ENCODE measurements at places on chromosomes 6 and 20.

DNA sequence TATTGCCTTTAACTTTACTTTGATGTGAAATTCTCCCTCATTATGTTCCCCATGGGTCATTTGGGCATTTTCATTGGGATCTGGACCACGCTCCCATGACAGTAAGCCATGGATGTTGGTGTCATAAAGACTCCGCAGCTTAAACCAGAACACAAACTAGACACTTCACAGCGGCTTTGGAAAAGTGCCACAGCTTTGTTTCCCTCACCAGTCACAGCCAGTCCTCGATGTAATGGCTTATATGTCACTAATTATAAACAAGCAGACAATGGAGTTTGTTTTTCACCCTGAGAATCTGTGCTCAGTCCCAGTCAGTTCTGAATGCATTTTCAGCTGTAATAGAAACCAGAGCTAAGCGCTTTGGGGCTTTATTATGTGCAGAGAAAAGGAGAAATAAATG lies 23.2 kb upstream of the DAAM2 start:
- DNase-seq = no peak

DNA sequence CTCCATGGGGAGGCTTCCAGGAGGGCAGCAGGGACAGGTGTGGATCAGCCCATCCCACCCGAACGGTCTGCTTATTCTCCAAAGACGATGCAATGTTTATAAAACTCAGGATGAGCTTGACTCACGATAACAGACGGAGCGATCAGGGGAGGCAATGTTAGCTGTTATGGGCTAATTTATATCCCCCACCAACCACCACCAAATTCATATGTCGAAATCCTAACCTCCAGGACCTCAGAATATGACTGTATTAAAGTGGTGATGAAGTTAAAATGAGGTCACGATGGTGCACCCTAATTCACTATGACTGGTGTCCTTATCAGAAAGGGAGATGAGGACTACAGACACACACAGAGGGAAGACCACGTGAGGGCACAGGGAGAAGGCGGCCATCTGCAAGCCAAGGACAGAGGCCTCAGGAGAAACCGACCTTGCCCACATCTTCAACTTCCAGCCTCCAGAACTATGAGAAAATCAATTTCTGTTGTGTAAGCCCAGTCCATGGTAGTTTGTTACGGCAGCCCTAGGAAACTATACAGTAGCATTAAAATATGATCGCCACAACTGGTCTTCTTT lies 7.0 kb downstream of the ADTRP start:
- DNase-seq = no peak

DNA sequence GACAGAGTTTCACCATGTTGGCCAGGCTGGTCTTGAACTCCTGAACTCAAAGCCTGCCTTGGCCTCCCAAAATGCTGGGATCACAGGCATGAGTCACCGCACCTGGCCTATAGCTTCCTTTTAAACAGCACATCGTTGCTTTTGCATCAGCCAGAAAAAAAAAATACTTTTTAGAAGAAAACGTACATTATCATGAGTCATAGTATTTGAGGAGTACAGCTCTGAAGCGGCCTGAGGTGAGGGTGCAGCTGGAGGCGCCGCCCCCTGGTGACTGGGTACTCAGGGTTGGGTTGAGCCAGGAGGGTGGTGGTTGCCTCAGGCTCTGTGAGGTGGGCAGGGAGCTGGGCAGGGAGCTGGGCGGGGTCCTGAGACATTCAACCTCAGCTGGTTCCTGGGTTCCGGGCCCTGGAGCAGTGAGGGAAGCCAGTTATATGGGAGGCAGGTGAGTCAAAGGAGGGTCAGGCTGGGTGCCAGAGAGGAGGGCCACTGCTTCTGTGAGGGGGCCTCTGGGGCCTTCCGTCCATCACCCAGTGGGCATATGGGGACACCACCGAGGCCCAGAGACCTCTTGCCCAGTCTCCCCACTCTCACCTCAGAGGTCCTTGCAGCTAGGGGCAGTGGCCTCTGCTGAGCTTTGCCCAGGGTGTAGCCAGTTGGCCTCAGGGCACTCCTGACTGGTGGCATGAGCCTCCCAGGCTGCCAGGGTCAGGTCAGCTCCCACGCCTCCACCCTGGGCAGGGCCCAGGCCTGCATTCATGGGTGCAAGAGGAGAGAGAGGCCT lies 11.7 kb upstream of the ID1 start:
- peak; percentile 100 for DNase-seq

- DNase-seq = no peak
Observed at GRCh38 chr6:110517601-110518281, 41.3 kb upstream of the SLC22A16 start.

GRCh38 chr20:36872852-36873251 lies 3.1 kb upstream of the TLDC2 start:
- no peak for DNase-seq

- DNase-seq = peak; percentile 47
Observed at GRCh38 chr6:101393251-101393828, at the start of gene GRIK2. Gene GRIK2, plus strand, starts transcription at chr6:101393708.

GRCh38 chr20:46573234-46573633 lies 22.8 kb upstream of the OCSTAMP start:
- peak; percentile 55 for DNase-seq

DNA sequence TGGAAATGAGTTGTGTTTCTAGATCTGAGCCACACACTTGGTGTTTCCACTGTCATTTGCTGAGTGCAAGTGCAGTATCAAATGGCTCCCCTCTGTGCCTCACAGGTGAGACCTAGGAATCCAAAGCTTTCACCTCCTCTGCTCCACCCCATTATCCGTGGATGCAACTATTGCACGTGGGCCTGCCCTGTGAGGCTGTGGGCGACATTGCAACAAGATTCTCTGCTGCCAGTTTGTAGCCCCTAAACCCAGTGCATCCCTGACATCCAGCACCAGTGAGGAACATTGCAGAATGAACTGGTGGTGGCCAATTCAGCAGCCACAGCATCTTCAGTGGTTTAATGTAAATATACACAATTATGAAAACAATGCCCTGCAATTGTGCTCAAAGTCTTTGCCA lies 115.0 kb upstream of the FOXA2 start:
- no peak for DNase-seq

GRCh38 chr6:3848925-3849605 lies at the start of gene FAM50B:
Gene FAM50B, plus strand, starts transcription at chr6:3849373. Its CDS starts 439 bp downstream, at chr6:3849812.
- DNase-seq = peak; percentile 84

DNA sequence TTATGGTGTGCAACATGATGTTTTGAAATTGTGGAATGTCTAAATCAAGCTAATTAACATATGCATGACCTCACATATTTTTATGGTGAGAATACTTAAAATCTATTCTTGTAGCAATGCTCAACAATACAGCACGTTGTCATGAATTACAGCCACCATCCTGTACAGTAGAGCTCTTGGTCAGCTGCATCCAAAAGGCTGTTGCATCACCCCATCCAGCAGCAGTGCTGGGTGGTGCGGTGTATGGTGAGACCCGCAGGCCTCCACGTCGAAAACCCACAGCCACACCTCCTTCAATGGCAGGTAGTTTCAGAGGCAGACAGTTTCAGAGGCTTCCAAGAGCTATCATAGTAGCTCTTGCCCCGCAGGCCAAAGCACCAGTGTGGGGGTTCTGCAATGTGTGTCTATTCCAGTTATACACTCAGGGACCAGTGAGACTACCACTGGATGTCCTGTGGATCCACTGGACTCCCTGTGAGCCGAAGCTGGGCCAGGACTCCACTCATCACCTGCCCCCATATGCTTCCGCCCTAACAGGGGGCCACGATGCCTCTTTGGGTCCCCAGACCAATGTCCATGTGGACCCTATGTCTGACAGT lies 23.4 kb downstream of the PACSIN1 start:
- peak; percentile 29 for DNase-seq

DNA sequence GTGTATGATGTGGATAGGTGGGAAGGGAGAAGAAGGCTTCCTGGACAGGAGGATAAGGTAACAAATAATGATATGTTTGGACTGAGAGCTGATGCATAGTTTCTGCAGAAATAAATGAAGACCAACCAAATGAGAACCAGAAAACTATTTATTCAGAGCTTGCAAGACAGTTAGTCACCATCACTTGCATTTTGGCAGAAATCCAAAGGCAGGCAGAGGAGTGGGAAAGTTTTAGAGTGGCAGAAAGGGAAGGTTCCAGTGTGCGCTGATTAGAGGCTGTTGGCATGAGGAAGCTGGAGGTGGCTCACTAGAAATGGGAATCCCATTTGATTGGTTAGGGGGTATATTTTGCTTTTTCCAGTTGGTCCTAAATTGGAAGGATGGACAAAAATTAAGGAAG lies 13.0 kb upstream of the F13A1 start:
- no peak for DNase-seq

DNA sequence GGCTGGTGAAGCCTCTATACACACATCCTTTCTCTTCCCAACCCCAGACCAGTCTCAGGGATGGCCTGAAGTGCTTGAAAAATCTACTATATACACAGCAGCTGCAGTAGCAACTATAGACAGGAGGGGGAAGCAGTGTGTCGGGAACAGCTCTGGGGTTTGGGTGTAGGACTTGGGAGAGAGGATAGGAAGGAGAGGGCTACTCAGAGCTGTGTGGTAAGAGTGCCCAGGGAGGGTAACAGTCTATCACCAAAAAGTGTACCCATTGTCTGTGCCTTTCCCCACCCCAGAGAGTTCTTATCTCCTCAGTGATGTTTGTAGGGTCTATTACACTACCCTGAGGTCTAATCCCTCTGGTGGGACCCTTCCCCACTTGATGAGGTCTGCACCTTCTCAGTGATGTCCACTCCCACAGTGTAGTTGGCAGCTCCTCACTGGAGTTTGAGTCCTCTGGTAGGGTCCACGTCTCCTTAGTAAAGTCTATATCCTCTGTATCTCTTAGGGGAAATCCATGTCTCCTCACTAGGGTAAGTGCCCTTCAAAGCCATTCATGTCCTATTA lies 1.5 kb upstream of the GGT7 start:
- peak; percentile 90 for DNase-seq

GRCh38 chr6:3382326-3383279 lies 74.2 kb downstream of the SLC22A23 start:
- DNase-seq = no peak

- DNase-seq = peak; percentile 37
Observed at GRCh38 chr20:433300-433975, 25.3 kb downstream of the RBCK1 start.

DNA sequence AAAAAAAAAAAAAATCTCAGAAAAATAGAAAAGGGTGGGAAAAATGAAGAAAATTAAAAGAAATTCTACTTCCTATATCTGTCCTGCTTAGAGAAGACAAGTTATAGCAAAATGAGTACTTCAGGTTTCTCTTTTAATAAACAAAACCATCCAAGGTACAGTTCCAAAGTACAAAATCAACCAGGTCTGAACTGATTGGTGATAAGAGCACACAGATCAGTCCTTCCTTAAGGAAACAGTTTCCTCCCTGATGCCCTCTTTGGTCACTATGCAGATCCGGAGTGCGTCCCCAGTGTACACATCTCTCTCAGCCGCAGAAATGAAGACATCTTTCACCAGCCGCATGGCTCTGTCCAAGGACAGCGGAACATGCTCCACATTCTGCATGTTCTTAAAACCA lies 18.1 kb downstream of the PSMB1 start:
- DNase-seq = no peak

DNA sequence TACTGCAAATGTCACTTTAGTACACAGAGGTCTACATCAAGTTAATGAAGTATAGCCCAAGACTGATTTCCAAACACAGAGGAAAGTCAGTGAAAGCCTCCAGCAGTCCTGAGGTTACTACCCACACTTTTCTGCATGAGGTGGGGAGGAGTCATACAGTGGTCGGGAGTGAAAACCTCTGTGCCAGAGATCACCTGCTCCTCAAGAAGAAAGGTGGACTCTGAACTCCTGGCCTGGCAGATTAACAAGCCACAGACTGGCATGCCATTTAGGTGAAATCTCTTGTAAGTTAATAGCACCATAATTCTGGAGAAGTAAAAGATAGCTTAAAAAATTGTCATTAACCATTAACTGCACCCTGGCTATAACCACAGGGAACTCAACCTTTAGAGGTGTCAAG lies 125.0 kb upstream of the LAMP5 start:
- no peak for DNase-seq

- DNase-seq = no peak
Observed at GRCh38 chr6:8065519-8065911, 1.3 kb upstream of the BLOC1S5 start.

DNA sequence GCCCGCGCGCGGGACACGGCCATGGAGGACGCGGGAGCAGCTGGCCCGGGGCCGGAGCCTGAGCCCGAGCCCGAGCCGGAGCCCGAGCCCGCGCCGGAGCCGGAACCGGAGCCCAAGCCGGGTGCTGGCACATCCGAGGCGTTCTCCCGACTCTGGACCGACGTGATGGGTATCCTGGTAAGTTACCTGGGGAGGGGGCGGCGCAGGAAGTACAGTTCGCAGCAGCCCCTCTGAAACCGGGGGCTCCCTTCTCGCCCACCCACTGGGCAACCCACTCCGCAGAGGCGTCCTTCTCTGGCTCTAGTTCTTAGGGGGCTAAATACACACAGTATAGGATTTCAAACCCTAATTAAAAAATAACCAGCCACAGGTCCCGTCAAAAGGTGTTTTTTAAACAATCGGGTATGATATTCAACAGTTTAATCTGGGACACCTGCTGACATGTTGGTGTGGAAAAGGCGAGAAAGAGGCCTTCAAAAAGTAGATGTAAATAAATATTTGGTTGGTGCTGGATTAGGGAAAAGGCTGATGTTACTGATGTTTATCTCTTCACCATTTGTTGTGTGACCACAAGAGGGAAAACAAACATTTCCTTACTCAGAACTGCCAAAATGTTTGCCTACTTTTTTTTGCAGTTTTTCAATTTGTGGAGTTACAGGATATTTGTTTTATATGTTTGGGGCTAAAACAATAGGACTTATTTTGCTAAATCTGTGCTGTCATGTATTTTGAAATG lies 577 bp downstream of the SASH1 start:
- no peak for DNase-seq

DNA sequence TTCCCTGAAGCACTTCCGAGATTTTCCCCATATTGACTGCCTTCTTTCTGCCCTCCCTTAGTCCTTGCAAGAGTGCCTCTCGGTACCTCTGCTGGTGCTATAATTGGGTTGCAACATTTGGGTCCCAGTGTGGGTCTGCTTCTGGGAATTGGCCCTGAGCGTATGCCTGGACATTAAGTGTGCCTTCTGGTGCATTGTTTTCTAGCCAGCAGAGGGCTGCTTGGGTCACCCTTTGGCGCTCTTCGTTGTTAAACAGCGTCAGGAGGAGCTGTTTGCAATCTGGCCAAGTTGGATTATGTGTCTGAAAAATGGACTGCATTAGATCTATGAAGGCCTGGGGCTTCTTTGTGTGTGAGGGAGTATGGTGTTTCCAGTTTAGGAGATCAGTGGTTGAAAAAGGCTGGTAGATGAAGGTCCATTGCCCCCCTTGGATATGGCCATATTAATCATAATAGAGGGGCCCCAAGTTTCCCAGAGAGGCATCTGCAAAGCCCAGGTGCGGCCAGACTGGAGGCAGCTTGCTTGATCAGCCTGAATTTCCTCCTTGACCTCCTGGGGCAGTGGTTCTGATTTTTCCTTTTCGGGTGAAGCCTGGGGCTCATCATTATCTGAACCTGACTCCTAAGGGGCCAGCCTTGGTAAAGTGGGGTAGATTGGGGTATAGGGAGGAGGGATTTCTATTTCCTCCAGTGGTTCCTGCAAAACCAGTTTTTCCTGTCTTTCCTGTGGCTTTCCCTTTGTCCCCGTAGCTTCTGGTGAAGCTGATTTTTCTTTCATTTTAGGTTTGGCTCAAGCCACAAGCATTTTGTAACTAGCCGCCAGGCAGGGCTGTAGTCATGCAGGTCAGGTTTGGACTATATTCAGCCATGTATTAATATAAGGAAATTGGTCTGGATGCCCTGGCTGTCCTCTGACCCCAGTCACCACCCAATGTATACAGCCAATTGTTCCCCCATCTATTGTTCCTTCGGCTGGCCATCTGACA lies 85.4 kb upstream of the GPR6 start:
- no peak for DNase-seq

- DNase-seq = no peak
Observed at GRCh38 chr6:16419636-16420336, 181.4 kb downstream of the GMPR start.
